Panc1 (cell line): ENCODE measurements at places on chromosomes 1 and 21.

GRCh38 chr21:39851002-39851618 is 16.1 kb upstream of the PCP4 start:
- no peak for DNase-seq

GRCh38 chr1:191888996-191889622 is 269.2 kb upstream of the RGS18 start:
- no peak for DNase-seq

GRCh38 chr1:33346927-33347649 is 26.2 kb upstream of the A3GALT2 start:
- peak; percentile 96 for DNase-seq

DNA sequence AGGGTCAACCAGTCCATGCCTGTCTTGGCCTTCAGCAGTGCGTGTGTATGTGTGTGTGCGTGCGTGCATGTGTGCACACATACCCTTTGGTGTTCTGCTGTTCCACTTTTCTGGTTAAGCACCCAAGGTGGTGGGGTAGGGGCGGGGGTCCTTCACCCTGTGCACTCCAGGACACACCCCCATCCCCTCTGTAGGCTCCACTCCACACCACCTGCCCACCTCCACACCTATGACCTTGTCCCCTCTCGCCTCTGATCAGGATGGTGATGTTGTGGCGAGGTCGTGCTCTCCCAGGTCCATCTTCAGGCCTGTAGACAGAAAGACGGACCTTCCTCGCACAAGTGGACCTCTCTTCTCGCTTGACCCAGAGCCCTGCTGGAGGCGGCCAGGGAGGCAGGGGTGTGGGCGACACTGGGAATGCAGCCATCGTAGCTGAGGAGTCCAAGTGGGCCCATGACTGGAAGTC is 44.6 kb downstream of the WDR4 start:
- DNase-seq = no peak

- DNase-seq = no peak
Observed at GRCh38 chr1:40308036-40308727, 8.9 kb downstream of the COL9A2 start.

DNA sequence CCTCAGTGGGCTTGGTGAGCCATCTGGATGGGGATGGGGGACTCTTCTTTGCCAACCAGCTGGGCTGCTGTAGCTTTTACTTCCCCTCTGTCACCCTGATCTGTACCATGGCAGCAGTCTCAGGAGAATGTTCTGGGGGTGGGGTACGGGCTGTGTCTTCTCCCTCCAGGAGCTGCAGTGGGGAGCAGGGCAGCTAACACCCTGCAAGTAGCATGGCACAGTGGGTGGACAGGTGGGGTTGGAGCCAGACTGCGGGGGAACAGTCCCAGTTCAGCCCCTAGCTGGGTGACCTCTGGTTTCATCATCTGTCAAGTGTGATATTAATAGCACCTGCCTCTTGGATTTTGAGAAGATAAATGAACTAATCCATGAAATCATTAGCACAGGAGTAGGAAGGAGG is 3.1 kb downstream of the NFASC start:
- no peak for DNase-seq

DNA sequence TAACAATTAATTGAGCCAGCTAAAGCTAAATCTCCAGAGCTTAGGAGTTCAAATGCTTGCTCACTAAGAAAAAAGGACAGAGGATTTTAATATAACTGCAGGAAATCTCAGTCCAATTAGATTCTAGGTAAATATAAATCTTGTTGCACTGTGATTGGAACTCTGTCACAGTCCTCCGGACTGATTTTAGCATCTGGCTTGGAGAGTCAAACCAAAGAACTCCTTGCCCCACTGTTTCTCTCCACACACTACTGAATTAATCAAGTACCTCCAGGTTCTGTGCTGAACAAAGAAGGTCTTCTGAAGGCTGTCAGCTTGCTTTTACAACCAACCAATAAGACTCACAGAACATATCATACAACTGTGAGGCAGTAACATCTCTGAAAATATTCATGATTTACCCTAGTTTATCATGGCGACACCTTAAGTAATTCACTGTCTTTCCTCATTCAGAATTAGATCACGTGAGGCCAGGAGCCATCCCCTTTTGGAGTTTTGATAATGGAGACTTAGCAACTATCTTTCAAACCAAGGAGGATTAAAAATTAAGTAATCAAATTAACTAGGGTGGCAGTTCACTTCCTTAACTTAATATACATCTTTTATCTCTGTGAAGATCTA is 176.0 kb downstream of the RERE start:
- no peak for DNase-seq

GRCh38 chr1:20179371-20180128 is 6.3 kb upstream of the UBXN10 start:
- no peak for DNase-seq

DNA sequence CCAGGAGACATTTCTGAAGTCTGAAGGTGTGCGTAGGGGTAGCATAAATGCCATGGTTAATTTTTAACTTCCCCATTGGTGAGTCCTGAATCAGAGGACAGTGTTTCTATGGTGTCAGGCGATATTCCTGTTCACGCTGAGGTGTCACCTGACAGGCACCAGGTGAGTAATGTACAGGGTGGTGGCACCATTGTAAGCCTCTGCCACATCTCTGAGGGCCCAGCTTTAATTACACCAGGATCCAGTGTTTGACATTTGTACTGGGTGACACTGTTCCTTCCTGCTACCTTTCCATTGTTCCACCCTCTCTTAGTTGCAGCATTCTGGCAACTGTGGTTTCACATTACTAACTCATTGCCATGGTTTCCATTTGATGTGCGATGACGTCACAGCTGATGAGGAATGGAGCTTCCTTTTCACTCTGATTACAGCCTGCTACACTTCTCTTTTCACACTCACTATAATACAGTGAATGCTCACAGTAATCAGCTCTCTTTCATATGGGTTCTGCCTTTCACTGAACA is 40.6 kb upstream of the MARK1 start:
- no peak for DNase-seq
